ENCODE measurements at places on chromosomes 1 and 21.

DNA sequence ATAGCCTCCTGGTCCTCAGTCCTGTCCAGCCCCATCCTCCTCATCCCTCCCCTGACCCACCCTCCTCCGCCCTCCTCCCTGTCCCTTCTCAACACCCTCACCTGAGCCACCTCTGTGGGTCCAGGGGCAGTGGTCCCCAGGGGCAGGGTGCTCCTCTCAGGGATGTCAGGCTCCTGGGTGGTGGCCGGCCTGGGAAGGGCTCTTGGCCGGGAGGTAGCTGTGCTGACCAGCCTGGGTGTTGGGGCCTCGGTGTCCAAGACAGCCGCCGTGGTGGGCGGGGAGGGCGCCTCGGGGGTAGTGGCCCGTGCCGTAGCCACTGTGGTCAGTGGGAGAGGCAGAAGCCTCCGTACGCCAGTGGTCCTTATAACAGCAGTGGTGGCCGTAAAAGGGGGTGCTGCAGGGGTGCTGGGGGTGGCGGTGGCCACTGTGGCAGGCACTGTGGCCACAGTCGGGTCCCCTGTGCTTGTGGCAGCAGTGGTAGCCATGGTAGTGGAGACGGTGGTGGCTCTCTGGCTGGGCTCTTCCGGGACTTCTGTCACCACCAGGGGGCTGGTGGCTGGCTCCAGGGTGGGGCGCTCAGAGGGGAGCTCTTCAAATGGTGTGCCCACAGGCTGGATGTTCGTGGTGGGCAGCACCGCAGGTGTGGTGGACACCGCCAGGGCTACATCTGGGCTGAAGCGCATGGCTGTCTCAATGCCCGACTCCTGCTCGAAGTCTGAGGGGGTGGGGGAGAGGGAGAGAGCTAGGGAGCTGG lies 31.9 kb downstream of the SDC3 start:
- DNase-seq, result no peak

DNA sequence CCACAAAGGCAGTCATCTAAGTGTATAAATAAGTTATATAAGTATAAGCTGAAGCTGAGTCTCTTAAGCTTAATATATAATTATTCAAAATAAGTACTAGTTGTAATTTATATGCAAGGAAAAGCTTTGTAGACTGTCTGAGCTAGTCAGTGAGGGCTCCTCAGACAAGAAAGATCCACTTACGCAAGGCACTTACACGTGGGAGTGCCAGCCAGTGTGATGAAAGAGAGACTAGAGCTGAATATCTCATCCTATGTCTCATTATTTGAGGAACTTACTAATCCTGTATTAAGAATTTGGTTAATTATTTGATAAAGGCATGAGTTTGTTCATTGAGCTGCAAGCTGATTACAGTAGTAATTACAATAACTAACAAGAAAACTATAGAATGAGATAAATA lies 146.9 kb downstream of the PDE4B start:
- DNase-seq, result no peak

DNA sequence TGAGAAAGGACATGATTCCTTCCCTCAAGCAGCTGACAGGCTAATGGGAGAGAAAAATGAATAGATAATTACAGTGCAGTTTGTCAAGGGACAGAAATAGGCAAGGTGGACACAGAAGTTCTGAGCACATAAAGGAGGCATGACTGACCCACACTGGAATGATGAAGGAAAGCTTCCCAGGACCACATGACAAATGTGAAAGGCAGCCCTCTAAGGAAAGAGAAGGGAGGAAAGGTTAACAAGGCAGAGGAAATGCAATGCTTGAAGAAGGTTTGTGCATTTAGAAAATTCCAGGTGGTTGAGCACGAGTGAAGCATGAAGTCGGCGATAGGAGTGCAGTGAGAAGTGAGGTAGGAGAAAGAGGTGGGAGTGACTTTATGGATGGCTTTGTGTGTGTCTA lies 37.4 kb downstream of the LAMC2 start:
- DNase-seq, result no peak

- no peak for DNase-seq
Observed at GRCh38 chr1:205772607-205773032, 2.7 kb downstream of the RAB29 start.

DNA sequence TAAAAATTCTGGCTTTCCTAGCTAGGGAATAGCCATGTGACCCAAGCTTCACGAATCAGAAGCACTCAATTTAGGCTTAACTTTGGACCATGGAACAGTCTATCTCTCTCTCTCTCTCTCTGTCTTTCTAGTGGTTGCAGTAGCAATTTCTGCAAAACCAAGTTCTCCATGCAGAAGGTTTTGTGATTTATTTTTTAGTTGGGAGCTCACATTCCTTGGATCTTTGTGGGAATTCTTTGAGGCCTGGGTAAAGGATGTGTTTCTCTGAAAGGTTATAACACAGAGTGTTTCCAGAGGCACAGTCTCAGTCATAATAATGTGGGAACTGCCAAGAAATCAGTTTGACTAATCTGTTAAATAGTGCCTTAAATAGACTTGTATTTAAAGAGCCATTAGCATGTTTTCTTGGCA lies 112.3 kb upstream of the COL11A1 start:
- DNase-seq, result no peak

All from stimulated activated CD8-positive, alpha-beta memory T cell treated with anti-CD3 and anti-CD28 coated beads, Interleukin-7, amount 100 ng/mL, for 4 hours (primary cell).